Hematopoietic multipotent progenitor cell treated with erythropoietin and hydrocortisone succinate and interleukin-3 and kit ligand, for 4 days (in vitro differentiated cells): ENCODE measurements at places on chromosomes 4 and X.

DNA sequence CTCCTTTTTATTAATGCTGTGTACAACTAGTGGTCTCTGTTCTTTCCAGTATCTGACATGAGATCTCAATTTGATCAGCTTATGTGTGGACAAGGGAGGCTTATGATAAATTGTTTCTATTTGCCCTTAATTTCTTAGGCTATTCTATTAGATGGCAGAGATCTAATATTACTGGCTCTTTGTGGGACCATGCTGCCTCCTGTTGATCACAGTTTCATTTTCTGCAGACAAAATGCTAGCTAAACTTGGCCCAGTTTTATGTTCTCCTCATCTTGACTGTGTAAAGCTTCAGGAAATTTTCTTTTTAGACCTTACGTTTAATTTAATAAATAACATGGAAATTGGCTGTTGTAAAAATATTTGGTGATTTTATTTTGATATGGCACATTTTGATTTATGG lies 627.1 kb upstream of the AADAT start:
- DNase-seq = no peak

- peak; percentile 61 for DNase-seq
These were observed 460.3 kb downstream of the MID1IP1 start for GRCh38 chrX:39261446-39262147.

DNA sequence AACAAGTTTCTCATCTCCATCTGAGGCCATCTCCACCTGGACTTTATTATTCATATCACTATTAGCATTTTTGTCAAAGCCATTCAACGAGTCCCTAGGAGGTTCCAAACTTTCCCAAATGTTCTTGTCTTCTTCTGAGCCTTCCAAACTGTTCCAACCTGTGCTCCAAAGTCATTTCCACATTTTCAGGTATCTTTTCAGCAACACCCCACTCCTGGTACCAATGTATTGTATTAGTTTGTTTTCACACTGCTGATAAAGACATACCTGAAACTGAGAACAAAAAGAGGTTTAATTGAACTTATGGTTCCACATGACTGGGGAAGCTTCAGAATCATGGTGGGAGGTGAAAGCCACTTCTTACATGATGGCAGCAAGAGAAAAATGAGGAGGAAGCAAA lies 385.4 kb upstream of the GATB start:
- no peak for DNase-seq

DNA sequence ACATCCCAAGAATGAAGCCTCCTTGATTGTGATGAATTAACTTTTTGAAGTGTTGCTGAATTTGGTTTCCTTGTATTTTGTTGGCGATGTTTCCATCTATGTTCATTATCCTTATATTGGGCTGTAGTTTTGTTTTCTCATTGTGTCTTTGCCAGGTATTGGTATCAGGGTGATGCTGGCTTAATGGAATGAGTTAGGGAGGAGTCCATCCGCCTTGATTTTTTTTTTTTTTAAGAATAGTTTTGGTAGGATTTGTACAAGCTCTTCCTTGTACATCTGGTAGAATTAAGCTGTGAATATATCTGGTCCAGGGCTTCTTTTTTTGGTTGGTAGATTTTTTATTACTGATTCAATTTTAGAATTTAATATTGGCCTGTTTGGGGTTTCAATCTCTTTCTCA lies 166.1 kb upstream of the WDFY3 start:
- DNase-seq = no peak

- peak; percentile 72 for DNase-seq
These were observed 126.1 kb downstream of the INPP4B start for GRCh38 chr4:142719854-142720541.

DNA sequence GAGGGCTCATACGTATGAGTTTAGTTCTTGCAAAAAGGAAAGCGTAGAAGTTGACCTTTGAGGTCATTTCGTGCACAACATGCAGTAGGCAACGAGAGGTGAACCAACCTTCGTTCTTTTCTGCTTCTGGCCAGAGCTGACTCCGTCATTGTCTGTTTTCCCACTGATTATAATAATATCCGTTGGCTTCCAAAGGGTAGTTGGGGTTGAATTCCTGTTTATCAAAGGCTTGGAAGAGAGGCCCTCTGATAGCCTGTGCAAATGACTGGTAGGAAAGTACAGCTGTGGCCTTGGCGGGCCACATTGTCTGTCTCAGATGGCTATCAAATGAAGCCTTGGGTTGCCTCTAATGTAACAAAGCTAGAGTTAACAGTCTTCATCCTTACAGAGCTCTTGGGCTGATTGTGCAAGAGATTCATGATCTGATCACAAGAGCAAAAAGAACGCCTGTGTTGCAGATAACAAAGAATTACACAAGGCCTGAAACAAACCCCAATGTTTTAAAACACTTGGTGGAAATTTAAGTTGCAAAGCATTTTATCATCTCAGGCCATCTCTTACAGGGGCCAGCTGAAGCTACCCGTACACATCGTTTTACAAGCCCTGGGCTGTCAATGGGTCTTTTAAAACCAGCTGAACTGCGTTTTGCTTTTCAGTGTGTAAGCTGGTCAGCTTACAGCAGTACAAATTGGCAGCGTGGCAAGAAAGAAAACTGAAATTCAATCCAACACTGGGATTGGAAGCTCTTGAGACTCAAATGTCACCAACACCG lies 46.1 kb upstream of the FAM9C start:
- DNase-seq = peak; percentile 85

- DNase-seq = peak; percentile 89
These were observed 78.0 kb upstream of the DRD5 start for GRCh38 chr4:9703391-9703790.

DNA sequence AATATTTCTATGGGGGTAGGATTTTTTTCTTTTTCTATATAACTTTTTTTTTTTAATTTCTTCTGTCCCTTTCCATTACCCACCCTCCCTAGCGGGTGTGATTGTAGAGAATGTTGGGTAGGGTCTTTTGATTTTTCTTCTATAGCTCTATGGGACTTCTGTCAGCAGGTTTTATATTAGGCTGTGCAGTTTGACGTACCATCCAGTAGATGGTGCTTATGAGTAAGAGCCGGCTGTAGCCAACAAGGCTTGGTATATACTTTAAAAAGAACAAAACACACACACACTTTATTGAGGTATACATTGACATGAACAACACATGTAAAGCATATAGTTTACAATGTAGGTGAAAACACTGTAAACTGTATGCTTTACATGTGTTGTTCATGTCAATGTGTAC lies 247.9 kb upstream of the POF1B start:
- DNase-seq = peak; percentile 22

GRCh38 chr4:149045731-149046130 lies 603.5 kb upstream of the NR3C2 start:
- DNase-seq = no peak

DNA sequence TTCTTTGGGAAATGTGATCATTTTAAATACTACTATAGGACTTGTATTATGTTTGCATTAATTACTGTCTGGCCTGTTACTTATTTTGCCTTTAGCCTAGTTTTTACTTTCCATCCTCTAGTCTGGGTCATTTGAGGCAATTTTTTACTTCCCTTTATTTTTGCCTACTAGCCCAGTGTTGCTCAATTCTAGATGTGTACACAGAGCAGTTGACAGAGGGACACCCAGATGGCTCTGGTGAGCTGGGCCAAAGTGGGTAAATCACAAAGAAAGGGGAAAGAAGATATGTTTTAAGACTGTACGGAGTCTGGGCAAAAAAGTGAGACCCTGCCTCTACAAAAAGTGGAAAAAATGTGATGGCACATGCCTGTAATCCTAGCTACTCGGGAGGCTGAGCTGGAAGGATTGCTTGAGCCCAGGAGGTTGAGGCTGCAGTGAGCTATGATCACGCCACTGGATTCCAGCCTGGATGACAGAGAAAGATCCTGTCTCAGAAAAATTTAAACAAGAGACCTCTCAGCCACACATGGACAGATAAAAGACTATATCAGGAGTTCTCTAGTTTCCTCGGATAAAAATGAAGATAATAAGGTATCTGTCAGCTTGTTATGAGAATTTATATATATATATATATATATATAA lies 35.7 kb downstream of the APOO start:
- peak; percentile 76 for DNase-seq

GRCh38 chrX:152895724-152896420 lies 2.0 kb upstream of the ZNF185 start:
- DNase-seq = no peak

DNA sequence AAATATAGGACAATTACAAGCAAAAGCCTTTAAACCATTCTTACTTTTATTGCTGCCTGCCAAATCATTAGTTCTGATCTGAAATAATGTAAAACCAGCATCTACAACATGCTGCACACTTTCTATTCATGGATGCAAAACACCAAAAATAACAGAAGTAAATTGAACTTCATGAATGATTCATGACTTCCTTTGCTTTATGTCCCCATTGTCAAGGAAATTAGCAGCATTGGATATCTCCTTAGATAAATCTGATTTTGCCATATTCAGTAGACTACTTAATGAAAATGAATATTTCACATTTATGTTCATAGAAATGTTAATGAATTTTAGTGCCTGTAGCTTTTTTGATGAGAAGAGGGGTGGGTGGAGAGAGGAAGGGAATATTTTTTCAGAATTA lies 132.6 kb downstream of the COMMD8 start:
- no peak for DNase-seq

- DNase-seq = no peak
These were observed 26.0 kb upstream of the NSUN7 start for GRCh38 chr4:40723728-40724127.
